Smooth muscle cell of bladder (primary cell): ENCODE measurements at places on chromosomes 7 and 10. TPM values are rescaled to one million over a fixed set of nuclear protein-coding genes. Genes with fewer than 3 reads are reported as not detected.

GIMAP4 gene
- total RNA-seq: 0.28 TPM in 1 of 2 replicates, not detected in the other

HOXA7 gene
- total RNA-seq: 1.00 and 1.6 TPM in 2 replicates

THNSL1 gene
- 2.3 and 3.8 TPM in 2 replicates for total RNA-seq

SYT15B gene
- 0.57 and 2.7 TPM in 2 replicates for total RNA-seq

C10orf67 gene
- 0.14 TPM in 1 of 2 replicates, not detected in the other for total RNA-seq

FOXI2 gene
- total RNA-seq: not detected in 2 replicates

SLC26A5 gene
- not detected in 2 replicates for total RNA-seq

ZEB1 gene
- 144 and 188 TPM in 2 replicates for total RNA-seq

TEX36 gene
- not detected in 2 replicates for total RNA-seq

ACTL6B gene
- not detected in 2 replicates for total RNA-seq

SCART1 gene
- 1.3 and 1.9 TPM in 2 replicates for total RNA-seq

PTPRZ1 gene
- total RNA-seq: not detected in 2 replicates

SFXN2 gene
- 2.1 and 4.3 TPM in 2 replicates for total RNA-seq

CPN1 gene
- total RNA-seq: not detected in 2 replicates

SPDYE2 gene
- total RNA-seq: not detected in 2 replicates
